Kidney (tissue), 22 donors: ENCODE measurements at places on chromosomes 12 and 14. TPM values are rescaled to one million over a fixed set of nuclear protein-coding genes. Genes with fewer than 3 reads are reported as not detected.

DNA sequence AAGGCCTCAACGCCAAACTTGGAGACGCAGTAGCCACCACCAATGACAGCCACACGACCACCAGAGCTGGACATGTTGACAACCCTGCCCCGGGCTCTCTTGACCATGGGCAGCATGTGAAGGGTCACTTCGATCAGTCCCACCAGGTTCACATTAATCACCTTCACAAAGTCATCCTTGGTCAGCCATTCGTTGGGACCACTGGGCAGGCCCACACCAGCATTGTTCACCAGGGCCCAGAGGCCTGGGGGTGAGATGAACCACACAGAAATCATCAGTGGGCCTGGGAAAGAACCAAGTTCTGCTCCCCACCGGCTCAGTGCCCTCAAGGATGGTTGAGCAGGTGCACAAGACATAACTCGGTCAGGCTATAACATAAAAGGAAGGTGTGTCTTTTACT, 4.0 kb downstream of the SDR9C7 start:
- H3K36me3 ChIP-seq = no peaks in the 10 kb centered on the region
- DNase-seq = no peak
- H3K4me1 ChIP-seq = no peaks in the 10 kb centered on the region
- H3K4me3 ChIP-seq = no peak overlapping the region
- H3K27me3 ChIP-seq = no peaks in the 10 kb centered on the region

Gene SIX6
- polyA plus RNA-seq = not detected

- H3K27me3 ChIP-seq = no peaks in the 10 kb centered on the region
- no peak overlapping the region for H3K27ac ChIP-seq
- H3K4me3 ChIP-seq = no peak overlapping the region
- H3K36me3 ChIP-seq = no peaks in the 10 kb centered on the region
Observed at GRCh38 chr12:113133036-113133435, 2.5 kb downstream of the RASAL1 start.

Gene XPOT
- polyA plus RNA-seq = 12.0 TPM

Gene PRKCH
- 8.3 TPM for polyA plus RNA-seq

Gene LYSET
- 34.9 TPM for polyA plus RNA-seq

Gene CAPZA3
- polyA plus RNA-seq = 0.88 TPM

Gene SLC6A13
- 161 TPM for polyA plus RNA-seq
